Activated CD4-positive, CD25-positive, alpha-beta regulatory T cell (primary cell): ENCODE measurements at places on chromosomes 6 and 20.
A peak's percentile ranks its signal among the peaks of the same experiment; 100 is the strongest.

- no peak for DNase-seq
These were observed 101.1 kb downstream of the SMLR1 start for GRCh38 chr6:130928158-130928912.

- DNase-seq, result no peak
These were observed 5.9 kb downstream of the TGM6 start for GRCh38 chr20:2386516-2387179.

- DNase-seq, result no peak
These were observed 537.5 kb downstream of the BTBD3 start for GRCh38 chr20:12455148-12455547.

- DNase-seq, result no peak
These were observed 536.0 kb downstream of the RFPL4B start for GRCh38 chr6:112883095-112883494.

DNA sequence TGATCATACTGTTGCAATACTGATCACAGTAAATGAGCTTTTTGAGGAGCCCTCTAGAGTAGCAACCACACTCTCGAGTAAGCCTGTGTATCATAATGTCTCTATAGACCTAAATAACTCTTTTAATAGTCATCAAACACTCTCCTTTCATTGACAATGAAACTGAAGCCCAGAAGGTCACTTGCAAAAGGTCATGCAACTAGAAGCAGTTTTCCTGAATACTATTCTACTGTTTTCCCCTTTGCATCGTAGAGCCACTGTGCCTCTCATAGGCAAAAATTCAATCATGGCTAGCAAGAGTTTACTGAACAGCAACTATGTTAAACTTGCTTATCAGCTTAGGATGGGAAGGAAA is 105.3 kb downstream of the HIVEP2 start:
- no peak for DNase-seq

GRCh38 chr6:68738039-68738438 is 103.0 kb downstream of the ADGRB3 start:
- DNase-seq, result no peak

DNA sequence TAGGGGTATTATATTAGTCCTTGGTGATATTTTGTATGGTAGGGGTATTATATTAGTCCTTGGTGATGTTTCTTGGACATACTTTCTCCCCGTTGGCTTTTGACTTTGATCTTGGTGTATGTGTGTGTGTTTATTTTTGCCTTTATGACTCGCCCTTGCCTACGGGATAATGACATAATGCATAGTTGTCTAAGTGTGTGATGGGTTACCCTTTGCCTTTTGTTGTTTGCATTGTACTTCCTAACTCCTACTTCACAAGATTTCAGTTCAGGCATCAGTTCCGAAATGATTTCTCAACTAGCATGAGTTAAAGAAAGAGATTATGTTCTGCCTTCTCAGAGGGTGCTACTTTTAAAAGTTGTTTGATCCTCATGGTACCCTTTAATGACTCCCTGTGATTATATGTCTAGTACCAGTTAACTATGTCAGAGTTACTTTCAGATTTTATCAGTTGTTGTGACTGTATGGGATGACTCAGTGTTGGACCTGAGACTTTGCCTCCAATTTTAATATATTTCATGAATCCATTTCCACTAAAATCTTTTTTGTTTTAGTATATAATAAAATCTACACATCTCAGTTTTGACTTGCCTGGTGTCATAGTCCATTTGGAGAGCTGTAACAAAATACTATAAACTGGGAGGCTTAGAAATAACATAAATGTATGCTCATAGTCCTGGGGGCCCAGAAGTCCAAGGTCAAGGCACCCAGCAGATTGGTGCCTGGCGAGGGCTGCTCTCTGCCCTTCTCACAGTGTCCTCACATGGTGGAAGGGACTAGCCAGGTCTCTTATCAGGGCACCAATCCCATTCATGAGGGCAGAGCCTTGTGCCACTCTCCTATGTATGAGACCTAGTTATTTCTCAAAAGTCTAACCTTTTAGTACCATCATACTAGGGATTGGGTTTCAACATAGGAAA is 34.1 kb downstream of the CDYL start:
- DNase-seq, result no peak

GRCh38 chr6:56643379-56644089 is 845 bp upstream of the DST start:
- no peak for DNase-seq

- no peak for DNase-seq
These were observed 33.7 kb downstream of the SRSF3 start for GRCh38 chr6:36627801-36628246.

GRCh38 chr20:61442075-61442670 is 190.1 kb downstream of the CDH4 start:
- DNase-seq, result no peak

GRCh38 chr6:89818977-89819335 is 638 bp downstream of the MDN1 start:
- no peak for DNase-seq

DNA sequence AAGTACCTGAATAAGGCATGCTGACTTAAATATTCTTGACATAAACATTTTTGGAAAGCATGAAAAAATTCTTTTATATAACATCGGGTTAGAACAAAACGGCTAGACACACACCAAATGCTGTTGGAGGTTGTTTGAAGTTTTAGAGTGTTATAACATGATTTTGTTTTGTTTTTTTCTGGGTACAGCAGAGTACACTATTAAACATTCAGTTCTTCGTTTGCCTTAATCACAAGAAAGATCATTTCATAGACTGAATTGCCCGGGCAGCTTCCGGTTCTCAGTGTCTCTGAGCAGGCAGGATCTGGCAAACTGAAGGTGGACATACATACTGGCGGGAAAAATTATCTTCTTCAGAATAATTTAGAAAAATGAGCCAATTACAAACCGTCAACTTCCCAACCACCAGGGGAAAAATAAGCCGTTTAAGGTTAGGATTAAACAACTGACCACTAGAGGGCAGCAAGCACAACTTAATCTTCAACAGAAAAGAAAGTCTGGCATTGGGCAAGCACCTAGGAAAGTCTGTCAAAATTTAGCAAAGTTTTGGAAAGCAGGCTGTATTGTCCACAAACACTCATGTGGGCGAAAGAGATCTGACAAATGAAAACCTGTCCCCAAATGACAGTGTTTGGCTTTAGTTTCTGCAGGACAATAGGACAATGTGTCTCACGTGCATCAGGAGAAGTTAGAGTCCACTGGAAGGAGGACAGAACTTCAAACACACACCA is 15.0 kb downstream of the ZNF217 start:
- peak; percentile 12 for DNase-seq

DNA sequence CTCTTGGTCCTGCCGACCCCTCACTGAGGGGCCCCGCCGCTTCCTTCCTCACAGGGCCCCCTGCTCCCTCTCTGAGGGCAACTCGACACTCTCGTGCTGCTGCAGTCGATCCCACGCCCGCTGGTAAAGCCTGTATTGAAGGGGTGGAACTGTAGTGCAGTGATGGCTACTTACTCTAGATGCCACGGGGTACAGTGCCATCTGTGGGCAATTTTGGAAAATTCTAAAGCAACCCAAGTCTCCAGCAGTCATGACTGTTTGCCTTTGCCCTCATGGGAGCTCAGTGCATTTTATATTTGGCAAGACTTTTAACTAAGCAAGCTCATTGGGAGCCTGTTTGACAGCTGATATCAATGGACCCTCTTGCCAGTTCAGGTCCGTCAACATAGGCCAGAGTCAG is 6.5 kb upstream of the C6orf136 start:
- DNase-seq, result no peak

- no peak for DNase-seq
These were observed 122.6 kb downstream of the EDN3 start for GRCh38 chr20:59422872-59423544.

DNA sequence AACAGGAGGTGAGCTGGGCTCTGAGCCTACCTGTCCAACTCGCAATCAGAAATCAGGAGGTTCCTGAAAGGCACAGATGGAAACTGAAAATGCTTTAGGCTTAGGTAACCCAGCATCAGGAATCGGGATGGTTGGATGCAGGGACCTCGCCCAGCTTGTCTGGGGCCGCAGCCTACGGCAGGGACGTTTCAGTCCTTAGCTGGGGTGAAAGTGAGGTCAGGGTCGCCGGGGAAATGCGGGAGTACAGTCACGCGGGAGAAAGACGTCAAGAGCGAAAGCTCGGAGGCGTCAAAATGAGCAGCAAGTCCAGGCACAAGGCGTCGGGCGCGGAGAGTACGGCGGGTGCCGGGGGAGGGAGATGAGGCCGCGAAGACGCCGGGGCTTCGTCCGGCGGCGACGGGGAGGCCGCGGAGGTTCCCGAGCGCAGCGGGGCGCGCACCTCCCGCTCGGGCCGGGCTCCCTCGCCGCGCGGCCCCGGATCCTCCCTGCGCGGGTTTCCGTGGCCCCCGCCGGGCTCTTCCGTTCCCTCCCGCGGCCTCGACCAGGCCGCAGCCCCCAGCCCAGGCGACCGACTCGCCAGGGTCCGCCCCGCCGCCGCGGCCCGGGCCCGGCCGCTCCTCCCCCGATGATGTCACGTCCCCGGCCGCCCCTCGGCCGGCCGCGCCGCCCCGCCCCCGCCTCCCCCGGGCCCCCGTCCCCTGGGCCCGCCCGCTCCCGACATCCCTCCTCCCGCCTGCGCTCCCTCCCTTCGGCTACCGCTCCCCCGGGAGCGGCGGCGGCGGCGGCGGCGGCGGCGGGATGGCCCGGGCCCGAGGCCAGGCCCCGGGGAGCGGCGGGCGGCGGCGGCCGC is at the start of gene EBF4:
EBF4 (plus strand) TSS at position 745 of the 850 bp plus-strand sequence. CDS start 866 bp downstream, outside the sequence.
- no peak for DNase-seq

GRCh38 chr6:5181510-5182317 is 79.0 kb downstream of the LYRM4 start:
- no peak for DNase-seq

DNA sequence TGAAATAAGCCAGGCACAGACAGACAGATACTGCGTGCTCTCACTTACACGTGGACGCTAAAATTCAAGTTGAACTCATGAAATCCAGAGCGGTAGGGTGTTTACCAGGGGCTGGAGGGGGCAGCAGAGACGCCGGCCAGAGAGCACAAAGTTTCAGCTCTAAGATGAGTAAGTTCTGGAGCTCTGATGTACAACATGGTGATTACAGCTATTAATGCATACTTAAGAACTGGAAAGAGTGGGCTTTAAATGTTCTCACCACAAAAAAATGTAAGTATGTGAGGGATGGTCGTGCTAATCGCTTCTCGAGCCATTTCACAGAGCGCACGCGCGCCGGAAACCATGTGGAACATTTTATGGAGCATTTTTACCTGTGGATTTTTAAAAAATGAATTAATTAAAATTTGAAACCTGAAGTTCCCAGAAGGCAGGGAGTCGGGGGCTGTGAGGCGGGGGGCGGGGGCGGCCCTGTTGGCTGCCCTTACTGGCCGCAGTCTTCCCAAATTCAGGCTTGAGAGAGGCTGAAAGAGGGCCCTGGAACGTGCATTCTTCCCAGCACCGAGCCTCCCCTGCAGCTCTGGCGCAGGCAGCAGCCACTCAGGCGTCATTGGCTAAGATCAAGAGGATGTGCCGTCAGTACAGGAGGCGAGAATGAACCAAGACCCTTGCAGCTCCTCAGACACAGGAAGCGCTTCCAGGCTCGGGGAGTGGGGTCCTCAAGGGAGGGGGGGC is 8.5 kb upstream of the SLCO4A1 start:
- DNase-seq, result no peak

- no peak for DNase-seq
These were observed 36.9 kb upstream of the CCDC28A start for GRCh38 chr6:138736640-138737039.

DNA sequence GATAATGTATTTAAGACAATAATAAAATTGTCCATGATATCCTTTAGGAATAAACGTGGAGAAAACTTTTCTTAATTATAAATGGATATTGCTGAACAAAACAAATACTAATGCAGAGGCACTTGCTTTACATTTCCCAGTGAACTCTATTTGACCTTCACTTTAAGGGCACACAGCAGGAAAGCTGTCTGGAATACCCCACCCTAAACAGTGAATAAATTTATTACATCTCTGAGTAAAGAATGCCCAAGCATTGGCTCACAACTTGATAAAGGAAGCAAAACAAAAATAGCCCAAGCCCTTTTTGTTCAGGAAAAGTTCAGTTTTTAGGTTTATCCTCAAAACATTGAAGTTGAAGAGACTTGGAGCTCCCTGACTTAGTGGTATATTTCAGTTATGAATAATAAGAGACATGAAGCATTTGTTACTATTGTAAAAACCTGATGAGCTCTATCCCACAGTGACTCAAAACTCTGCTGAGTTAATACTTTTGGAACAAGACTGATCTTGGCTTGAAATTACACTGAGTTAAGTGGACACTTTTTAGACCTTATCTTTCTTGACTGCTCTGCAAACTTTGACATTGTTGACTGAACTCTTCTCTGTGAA is 353.9 kb downstream of the BCKDHB start:
- no peak for DNase-seq

DNA sequence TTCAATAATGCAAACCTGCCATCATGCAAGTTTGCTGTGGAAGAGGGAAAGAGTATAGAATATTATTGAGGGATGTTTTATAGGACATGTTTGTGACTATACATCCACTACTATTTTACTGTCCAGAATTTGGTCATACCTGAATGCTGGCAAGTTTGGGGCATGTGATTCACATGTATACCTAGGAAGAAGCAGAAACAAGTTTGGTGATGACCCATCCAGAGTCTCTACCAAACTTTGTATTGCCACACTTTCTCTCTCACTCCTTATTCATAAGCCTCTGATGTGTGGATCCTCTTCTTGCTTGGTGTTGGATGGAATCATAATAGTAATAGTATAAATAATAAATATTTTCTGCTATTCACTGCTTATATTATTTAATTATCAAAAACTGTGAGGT is 108.5 kb upstream of the FLRT3 start:
- DNase-seq, result no peak

- peak; percentile 36 for DNase-seq
These were observed 67.1 kb upstream of the DUSP22 start for GRCh38 chr6:225121-225721.

DNA sequence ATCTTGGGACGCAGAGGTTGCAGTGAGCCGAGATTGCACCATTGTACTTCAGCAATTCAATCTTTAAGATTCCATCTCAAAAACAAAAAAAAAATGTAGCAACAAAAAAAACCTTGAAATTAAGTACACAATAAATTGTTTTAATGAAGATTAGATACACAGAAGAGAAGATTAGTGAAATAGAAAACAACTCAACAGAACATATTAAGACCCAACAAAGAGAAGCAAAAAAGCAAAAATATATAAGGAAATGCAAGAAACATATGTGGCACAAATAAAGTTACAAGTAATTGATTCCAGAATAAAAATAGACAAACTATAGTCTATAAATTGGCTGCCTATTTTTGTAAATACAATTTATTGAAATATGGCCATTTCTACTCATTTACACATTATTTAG is 445.2 kb downstream of the EPM2A start:
- no peak for DNase-seq

- DNase-seq, result no peak
These were observed 259.5 kb upstream of the JARID2 start for GRCh38 chr6:14986370-14986769.
